NCI-H1694 (cell line): ENCODE measurements at places on chromosomes 2 and 18.

DNA sequence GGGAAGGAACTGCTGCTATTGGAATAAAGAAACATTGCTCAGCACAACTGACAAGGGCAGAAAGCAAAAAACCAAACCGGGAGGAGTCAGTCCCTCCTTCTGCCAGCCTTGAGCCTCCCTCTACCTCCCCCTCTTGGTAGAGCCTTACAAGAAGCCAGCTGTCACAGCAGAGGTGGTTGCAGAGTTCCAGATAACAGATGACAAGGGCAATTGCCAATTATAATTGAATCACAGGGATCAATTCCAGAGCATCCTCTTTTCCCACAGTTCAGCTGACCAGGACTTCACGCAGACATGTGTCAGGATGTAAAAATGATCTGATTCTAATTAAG, 548.2 kb upstream of the LRRTM1 start:
- DNase-seq = no peak

GRCh38 chr2:172588931-172589330, 33.0 kb downstream of the PDK1 start:
- DNase-seq = no peak

DNA sequence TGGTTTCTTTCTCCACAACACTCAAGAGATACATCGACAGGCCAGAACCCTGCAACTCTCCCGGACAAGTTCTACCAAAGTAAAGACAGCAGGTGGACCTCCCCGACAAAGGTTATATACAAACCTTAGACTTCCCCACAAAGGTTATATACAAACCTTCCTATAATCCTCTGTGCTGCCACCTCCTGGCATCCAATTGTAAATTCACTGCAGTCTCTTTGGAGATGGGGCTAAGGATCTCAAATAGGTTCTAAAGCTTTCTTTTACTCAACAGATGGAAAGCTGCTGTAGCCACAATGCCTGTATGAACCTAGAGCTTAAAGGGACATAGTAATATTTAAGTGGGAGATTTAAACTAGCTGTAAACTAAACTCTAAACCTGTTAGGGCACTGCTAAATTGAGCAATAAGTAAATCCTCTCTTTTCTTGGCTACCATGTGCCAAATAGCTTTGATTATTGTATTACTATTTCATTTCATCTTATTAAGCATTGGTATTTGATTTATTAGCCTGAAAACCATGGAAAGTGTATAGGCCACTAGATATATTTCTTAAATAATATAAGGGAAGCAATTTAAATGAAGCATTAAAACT, 9.8 kb upstream of the MREG start:
- peak; percentile 61 for DNase-seq

GRCh38 chr18:56085551-56085950, 497.6 kb upstream of the TCF4 start:
- no peak for DNase-seq

DNA sequence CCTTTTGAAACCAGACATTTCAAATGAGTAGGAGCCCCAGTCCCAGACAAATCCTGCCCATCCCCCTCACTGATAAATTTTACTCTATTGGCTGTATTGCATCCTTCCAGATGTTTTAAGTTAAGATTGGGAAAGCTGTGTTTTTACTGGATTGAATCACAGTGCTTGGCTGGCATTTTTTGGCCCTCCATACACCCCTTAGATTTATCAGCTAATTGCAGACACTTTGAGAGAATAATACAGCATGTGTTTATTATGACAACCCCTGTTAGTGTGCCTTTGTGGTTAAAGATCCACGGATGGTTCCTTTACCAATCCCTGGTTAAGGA, 74.9 kb downstream of the ANTXR1 start:
- no peak for DNase-seq

GRCh38 chr2:25528173-25528572, 145.2 kb downstream of the DTNB start:
- DNase-seq = no peak

GRCh38 chr2:98805412-98806171, 74.7 kb upstream of the MGAT4A start:
- DNase-seq = peak; percentile 38

DNA sequence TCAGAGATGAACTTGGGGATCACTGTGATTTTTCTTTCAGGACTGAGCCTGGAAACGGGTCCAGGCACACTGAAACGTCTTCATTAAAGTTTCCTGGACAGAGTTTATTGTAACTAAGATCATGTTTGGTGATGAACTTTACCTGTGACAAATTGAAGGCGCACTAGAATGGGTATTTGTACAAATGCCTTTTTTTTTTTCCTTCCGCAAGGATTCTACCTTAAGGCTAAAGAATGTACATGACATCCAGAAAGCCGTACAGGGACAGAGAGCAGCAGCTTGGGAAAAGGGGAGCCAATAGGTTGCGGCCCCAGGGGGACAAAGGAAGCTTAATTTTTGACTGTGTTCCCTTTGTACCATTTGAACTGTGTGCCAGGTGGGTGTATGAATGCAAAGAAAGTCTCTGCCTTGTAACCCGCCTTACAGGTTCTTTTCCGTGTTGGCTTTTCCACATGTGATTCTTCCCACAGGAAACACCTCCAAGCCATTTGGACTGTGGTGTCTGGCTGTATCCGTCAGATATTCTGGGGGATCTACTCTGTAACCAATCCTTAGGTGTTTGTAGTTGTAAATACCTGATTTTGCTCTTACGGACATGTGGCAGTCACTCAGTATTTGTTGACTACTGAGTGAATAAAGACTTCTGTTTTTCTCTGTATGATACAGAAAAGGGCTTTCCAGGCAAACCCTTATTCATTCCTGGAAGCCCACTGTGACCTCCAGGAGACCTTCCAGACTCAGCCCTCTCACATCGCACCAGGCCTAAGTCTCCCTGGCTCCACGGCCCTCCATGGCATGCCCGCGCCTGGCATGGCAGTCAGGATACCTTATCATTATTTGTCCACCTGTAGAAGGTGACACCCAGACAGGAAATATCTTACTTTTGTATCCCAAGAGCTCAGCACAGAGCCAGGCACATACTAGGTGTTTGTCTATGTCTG, 1.1 kb downstream of the LRRFIP1 start:
- DNase-seq = no peak

- no peak for DNase-seq
Observed at GRCh38 chr2:169868951-169869350, 41.7 kb downstream of the UBR3 start.

GRCh38 chr18:3135536-3135935, 84.2 kb downstream of the MYOM1 start:
- no peak for DNase-seq

GRCh38 chr18:25675123-25675850, 323.3 kb upstream of the ZNF521 start:
- no peak for DNase-seq

DNA sequence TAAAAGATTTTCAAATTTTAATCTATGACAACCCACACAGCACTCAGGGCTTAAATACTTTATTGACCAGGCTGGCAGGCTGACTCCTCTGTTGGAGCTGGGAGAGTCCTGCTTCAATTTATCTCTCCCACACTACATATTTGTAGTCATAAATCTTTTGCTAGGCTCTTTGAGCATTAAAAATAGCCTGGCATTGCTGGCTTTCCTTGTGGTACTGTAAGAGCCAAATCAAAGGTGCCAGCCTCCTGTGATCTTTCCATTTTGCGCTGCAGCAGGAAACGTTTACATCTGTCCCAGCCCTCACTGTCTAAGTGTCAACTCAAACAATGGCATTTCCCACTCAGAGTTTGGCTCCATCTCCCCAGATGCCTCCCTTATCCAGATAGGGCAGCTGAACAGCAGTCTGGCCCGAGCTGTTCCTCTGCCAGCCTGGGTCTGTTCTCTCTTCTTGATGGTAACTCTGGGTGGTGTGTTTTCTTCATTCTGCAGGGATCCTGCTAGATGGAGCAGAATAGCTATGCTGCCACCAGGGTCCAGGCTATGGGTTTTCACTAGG, 62.1 kb downstream of the LRRTM1 start:
- DNase-seq = no peak

- no peak for DNase-seq
Observed at GRCh38 chr2:38610851-38611801, 8.4 kb upstream of the HNRNPLL start.

- peak; percentile 34 for DNase-seq
Observed at GRCh38 chr18:53426666-53427184, 797.7 kb downstream of the MBD2 start.

DNA sequence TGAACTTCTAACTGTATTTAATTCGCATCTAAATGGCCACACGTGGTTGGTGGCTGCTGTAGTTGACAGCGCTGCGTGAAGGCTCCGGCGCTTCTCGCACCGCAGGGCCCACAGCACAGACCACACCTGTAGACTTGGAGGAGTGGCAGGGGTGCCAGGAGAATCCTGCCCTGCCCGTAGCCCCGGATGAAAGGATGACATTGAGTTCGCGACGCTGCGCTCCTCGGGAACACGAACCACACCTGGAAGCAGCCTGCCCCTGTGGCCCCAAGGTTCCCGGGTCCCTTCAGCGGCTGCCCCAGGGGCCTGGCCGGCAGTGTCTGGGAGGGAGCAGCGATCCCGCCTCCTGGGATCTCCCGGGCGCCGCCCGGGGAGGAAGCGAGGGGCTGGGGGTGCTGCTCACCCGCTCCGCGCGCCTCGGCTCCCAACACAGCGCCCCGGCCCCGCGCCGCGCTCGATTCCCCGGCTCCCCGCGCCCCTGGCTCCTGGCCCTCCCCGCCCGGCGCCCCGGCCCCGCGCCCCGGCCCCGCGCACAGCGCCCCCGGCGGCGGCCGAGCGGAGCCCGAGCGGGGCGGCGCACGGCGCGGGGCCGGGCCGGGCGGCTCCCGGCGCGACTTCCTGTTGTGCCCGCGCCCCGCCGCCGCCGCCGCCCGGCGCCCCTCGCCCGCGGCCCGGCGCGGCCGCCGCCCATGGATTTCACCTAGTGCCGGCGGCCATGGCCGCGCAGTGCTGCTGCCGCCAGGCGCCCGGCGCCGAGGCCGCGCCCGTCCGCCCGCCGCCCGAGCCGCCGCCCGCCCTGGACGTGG, at the start of gene RNPEPL1:
RNPEPL1 (plus strand) TSS at position 613 of the 806 bp plus-strand sequence; CDS start at position 716, 103 bp downstream.
- DNase-seq = no peak

DNA sequence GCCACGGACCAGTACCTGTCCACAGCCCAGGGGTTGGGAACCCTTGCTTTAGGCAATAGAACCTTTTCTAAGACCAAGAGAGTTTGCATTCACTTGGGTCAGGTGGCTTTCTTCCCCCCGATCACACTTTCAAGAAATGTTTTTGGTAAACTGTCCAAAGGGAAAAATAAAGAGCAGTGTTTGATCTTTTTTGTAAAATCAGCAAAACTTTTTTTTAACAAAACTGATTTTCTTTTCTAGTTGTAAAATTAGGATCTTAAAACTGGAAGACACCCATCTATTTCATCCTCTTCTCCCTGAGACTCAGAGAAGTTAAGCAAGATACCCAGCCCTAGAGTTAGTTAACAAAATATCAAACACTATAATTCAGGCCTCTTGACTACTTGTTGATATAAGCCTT, 6.1 kb upstream of the SESTD1 start:
- no peak for DNase-seq

GRCh38 chr2:43129676-43130547, 96.5 kb downstream of the ZFP36L2 start:
- no peak for DNase-seq

GRCh38 chr18:43159086-43159770, 43.7 kb upstream of the RIT2 start:
- no peak for DNase-seq

DNA sequence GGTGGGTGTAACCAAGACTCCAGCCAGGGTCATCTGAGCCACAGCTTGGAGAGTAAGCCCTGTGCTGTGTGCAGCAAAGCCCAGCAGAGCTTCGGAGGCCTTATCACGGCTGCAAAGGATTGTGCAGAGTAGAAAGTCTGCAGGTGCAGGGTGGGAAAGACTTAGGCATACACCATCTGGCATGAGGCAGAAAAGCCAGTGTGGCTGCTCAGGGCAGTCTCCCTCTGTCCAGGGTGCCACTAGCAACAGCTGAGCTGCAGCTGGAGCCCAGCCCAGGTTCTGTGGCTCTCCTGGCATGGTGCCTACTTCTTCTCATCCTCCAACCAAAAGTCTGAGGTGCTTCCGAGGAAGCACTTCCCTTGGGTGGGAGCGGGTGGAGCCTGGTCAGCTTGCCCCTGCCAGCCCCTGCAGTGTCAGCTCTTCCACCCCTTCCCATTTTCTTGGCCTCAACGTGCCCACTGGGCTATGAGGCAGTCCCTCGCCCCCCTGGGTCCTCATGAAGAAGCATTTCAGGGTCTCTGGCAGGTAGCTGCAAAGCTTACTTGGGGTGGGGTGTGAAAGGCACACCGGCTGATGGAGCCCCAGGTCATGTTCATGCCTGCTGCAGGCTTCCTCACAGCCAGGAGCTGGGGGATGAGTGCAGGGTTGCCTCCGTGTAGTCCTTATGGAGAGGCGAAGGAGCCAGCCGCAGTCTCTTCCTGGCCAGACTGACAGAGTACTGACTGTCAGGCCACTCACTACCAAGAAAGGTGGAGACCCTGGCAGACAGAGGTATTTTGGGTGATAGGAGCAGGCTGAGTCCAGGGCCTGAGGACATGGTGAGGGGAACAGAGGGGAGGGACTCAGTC, 4.8 kb downstream of the AMER3 start:
- DNase-seq = peak; percentile 61

DNA sequence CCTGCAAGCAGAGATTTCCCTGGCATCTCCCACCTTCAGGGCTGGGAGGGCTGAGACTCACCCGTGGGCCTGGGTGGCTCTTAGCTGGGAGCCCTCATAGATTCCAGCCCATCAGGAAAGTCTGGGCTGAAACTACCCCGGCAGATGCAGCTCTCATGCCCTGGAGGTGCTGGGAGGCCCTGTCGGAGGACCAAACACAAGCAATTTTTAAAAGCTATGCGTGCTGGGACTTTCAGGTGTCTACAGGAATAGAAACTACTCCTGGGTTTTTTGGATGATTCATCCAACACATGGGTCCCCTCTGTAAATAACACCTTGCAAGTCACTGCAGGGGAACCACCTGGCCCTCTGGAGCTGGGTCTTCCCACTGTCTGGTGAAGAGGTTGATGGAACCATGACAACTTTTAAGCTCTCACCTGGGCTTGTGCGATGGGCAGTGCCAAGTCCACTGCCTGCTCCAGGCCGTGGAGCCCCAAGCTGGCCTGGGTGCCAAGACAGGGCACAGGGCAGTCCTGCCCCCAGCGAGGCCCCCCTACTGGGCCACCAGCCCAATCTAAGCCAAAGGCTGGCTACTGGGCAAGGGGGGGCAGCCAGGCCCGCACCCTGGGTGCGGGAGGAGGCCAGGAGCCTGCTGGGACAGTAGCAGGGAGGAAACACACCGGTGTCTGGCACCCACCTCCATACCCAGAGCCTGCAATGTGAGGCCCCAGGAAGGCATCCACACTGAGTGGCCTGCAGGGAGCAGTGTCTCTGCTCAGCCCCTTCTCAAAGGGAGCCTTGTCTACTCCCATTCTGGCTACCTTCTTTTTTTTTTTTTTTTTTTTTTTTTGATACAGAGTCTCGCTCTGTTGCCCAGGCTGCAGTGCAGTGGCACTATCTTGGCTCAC, 1.1 kb upstream of the GPR55 start:
- DNase-seq = no peak

- no peak for DNase-seq
Observed at GRCh38 chr18:23540867-23541266, 37.6 kb downstream of the RMC1 start.

- DNase-seq = no peak
Observed at GRCh38 chr2:30422444-30423040, 24.5 kb upstream of the LCLAT1 start.

- no peak for DNase-seq
Observed at GRCh38 chr2:164620873-164621763, at the start of gene GRB14. GRB14 (minus strand) TSS chr2:164621482; CDS start chr2:164621309, 173 bp downstream.

GRCh38 chr2:206740800-206741199, 22.6 kb upstream of the DYTN start:
- DNase-seq = no peak
